ENCODE measurements at places on chromosomes 12 and 14.

GRCh38 chr12:107735763-107736162 is 25.2 kb downstream of the PRDM4 start:
- no peak for DNase-seq

GRCh38 chr12:119230807-119231206 is 52.1 kb downstream of the HSPB8 start:
- no peak for DNase-seq

DNA sequence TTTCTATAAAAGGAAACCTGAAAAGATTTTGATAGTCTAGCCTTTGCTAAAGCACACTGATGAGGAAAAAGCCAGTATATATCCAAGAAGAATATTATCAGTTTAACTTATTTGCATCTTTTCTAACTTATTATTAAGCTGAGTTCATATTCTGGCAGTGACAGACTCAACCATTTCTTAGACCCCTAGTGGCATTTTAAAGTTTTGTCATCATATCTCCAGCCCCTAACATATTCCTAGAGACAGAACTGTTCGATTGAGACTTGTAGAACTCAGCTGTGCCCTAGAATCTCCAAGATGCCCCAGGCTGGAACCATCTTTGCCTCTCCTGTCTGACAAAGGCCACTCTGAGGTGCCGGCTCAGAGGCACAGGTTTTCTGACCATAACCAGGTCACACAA is 365.6 kb downstream of the NELL2 start:
- no peak for DNase-seq

DNA sequence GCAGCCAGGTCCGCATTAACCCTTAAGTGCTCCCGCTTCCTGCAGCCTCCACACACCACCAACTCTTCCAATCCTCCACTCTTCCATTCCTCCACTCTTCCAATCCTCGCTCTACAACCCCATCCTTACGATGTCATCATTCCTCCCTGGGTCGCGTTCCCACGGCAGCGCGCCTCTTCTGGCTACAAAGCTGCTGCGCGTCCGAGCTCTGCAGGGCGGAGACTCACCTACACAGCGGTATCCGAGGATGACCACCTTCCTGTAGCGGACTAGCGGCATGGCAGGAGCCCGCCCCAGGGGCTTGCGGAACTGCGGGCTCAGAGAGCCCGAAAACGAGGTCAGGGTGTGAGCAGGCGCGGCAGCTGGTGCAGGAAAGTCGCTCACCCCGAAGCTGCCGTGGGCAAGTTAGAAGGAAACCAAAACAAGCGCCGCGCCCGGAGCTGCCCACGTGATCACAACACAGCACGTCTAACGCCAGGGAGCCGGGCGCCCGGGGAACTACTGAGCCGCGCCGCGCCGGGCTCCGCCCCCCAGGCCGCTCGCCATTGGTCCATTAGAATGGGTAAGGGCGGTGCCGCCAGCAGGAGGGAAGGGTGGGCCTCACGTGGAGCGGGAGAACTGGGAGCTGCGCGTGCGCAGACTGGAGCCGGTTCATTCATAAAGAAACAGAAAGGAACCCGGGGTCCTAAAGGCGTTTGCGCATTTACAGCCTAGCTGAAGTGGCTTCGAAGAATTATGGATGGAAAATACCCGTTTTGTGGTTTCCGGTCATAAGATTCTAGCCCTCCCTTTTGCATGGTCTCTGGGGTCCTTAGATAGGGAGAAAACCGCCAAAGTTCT is at the start of gene RHEBL1:
Gene RHEBL1, minus strand, starts transcription at position 473 of the 840 bp plus-strand sequence. Its CDS starts 194 bp downstream, at position 279.
- peak; percentile 91 for DNase-seq

- DNase-seq: peak; percentile 26
Measured at GRCh38 chr14:34300882-34301734, 160.9 kb downstream of the SPTSSA start.

DNA sequence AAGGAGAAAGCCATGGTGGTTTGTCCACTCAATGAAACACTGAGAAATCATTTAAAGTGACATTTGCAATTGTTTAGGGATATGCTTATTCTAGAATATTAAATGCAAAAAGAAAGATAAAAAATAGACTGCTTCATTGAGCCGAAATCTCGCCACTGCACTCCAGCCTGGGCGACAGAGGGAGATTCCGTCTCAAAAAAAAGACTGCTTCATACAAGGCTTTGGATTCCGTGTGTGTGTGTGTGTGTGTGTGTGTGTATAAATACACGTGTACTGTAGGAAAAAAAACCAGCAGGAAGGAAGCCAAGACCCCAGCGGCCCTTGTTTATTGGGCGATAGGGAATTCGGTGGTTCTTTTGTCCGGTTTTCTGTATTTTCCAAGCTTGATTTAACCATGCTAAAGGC is 3.2 kb upstream of the ZNF839 start:
- DNase-seq: no peak

- no peak for DNase-seq
Measured at GRCh38 chr12:87883806-87884205, 145.4 kb downstream of the C12orf50 start.

DNA sequence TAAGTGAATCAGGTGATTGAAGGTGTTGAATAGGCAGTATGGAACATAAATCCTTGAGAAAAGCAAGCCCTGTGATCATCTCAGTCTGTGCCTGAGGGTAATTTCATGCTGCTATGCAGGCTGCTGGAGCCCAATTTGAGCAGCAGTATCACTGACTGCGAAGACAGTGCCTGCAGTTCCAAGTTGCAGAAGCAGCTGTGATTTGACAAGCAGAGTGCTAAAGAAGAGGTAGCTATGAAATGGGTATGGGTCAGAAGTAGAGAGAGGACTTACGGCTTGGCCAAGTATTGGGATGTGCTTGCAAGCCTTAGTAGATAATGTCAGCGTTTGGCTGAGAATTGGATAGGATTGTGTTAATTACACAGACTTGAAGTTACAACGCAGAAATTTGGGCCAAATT is 22.5 kb downstream of the PIK3C2G start:
- no peak for DNase-seq

DNA sequence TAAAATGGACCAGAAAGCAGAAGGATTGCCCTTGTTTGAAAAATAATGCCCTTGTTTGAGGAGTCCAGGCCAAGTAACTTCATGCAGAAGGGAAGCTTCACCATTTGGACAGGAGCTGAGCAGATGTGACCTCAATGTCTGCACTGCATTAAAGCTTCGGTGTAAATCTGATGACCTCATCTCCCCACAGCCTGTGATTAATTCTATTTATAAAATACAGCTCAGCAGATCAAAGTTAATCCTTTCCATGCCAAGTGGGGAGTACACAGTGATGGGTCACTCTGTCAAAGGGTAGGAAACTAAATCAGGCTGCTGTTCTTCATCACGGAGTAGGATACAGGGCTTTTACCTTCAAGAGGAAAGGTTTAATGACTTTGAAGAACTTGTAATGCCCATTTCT is 533.7 kb downstream of the RPS29 start:
- no peak for DNase-seq

- DNase-seq: no peak
Measured at GRCh38 chr14:58026967-58027366, 125.0 kb downstream of the ARMH4 start.

DNA sequence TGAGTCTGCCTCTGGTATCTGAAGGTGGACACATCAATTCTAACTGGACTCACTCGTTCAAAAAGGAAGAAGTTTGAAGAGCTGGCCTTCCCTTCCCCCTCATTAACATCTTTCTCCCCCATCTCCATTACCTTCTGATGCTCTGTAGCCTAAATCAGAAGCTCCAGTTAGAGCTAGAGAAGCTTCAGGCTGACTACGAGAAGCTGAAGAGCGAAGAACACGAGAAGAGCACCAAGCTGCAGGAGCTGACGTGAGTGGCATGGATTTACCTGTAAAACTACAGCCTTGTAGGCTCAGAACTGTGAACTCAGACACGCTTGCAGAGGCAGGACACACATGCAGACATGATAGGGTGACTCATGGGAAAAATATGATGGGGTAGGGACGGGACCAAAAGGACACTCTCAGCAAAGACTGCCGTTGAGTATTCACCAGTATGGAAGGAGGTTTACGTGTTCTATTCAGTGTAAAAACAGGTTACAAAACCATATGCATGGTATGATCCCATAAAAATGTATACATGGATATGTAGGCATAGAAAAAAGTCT is 14.3 kb upstream of the PIP4K2C start:
- DNase-seq: no peak

DNA sequence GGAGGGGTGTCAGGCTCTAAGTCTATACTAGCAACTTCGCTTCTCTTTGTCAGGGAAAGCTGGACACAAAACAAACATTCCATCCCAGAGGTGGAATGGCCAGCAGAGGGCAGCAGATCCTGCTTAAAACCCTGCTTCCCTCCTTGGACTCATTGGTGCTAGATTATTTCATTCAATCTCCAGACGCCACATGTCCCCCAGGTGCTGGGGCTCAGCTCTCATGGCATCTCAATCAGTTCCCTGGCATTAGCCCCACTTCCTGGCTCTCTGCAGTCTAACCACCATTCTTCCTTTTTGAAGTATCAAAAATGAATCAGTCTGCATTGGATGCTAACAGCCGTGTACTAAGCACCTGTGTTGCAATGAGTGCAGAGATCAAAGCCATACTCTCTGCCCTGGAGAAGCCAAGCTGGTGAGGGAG is 8.1 kb upstream of the PPP1R1A start:
- no peak for DNase-seq

- DNase-seq: no peak
Measured at GRCh38 chr12:25723921-25724491, 170.9 kb upstream of the LMNTD1 start.

DNA sequence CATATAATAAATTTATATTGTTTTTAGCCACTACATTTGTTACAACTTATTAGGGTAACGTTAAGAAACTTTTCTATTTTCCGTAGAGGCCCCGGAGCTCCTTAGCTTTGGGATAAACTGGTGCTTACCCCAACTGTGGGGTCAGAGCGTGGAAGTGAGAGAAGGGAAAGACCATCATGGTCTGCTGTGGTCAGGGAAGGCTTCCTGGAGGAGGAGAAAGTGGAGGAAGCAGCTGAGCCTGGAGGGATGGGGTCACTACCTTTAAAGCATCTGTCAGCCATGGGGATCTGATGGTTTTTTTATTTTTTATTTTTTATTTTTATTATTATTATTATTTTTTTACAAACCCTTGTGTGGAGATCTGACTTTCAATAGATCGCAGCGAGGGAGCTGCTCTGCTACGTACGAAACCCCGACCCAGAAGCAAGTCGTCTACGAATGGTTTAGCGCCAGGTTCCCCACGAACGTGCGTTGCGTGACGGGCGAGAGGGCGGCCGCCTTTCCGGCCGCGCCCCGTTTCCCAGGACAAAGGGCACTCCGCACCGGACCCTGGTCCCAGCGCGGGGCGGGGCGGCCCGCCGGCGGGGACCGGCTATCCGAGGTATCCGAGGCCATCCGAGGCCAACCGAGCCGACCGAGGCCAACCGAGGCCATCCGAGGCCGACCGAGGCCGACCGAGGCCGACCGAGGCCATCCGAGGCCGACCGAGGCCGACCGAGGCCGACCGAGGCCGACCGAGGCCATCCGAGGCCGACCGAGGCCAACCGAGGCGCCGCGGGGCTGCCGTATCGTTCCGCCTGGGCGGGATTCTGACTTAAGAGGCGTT is 1101.2 kb upstream of the TMEM132C start:
- peak; percentile 44 for DNase-seq

DNA sequence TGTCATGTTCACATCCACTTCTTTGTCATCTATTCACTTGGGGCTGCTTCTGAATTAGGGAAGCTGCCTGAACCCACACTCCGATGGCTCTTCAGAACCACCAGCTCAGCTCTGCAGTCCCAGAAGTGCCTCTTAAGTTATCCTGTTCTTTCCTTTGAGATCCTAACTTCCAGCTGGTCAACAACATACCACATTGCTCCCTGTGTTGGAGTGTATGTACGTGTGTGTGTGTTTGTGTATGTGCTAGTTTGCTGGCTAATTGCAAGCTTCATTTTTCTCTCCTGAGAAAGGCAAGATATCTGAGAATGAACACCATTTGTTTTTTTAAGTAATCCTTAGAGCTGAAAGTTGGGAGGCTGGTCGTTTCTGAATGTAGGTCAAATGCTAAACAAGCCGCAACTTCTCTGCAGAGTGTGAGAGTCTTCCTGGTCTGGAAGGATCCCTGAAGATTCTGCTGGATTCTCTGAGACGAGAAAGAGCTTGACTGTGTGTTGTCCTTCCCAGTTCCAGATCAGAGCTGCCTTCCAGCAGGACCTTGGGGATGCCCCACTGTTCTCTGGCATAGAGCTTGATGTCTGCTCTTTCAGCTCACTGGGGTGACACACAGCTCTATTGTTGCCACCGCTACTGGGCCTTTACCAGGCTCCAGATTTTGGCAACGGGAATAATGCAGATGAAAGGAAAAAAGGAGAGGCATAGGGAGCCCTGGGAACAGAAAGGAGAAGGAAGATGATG is 839 bp downstream of the GSG1 start:
- DNase-seq: no peak

Measured in NCI-H2081 treated with DMSO at 0.1 percent for 48 hours (cell line).